ENCODE measurements at places on chromosomes 12 and 14.
A peak's percentile ranks its signal among the peaks of the same experiment; 100 is the strongest.

GRCh38 chr12:27493260-27493940 lies 30.6 kb upstream of the PPFIBP1 start:
- DNase-seq, result no peak
- no peaks in the 10 kb centered on the region for H3K4me1 ChIP-seq
- no peaks in the 10 kb centered on the region for H3K36me3 ChIP-seq

- no peaks in the 10 kb centered on the region for H3K27me3 ChIP-seq
- H3K27ac ChIP-seq, result peak overlapping the region; percentile 91
- DNase-seq, result no peak
- no peaks in the 10 kb centered on the region for H3K4me1 ChIP-seq
- H3K36me3 ChIP-seq, result peaks cover 4% of the 10 kb centered on the region
- peak overlapping the region; percentile 80 for H3K4me3 ChIP-seq
Measured at GRCh38 chr14:81170829-81171195, 49.9 kb downstream of the GTF2A1 start.

GRCh38 chr14:103095210-103095778 lies 769 bp downstream of the EXOC3L4 start:
- H3K27ac ChIP-seq, result no peak overlapping the region
- H3K4me1 ChIP-seq, result peaks cover 8% of the 10 kb centered on the region
- no peak for DNase-seq
- H3K36me3 ChIP-seq, result no peaks in the 10 kb centered on the region
- H3K4me3 ChIP-seq, result no peak overlapping the region
- peaks cover 8% of the 10 kb centered on the region for H3K27me3 ChIP-seq

DNA sequence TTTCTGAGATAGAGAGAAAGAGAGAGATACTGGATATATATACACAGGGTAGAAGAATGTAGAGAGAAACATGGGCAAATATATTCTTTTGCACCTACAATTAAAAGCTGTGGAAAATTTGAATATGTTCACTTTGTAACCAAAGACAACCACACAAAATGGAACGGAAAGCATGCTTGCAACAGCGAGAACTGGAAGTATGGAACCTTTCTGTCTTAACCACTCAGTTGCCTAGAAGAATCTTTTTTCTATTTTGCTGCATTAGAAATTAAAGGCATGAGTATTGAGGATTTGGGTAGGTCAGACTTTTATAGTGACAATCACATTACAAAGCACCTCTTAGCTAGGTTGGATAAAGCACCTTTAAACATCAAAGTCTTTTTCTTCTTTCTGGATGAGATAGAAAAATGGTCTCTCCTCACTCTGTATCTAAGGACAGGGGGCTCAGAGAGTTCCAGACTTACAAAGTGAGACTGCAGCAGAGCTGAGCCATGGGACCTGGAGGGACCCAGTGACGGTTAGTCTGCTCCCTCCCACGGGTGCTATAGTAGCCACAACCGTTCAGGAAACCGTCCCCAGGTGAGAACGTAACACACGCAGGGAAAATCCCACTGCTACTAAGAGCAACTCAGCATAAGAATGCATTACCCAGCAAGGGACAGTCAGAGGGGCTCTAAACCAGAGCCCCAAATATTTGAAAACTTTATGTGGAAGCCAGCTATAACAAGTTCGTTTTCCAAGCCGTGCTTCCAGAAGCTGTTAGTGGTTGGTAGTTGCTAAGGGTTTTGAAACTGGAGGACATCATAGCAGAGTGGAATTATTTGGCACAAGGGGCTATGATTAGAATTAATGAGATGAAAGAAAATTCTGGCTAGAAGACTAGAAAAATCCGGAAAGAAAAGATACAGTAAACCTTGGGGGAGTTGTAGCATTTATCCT lies 97.1 kb downstream of the DAD1 start:
- no peaks in the 10 kb centered on the region for H3K36me3 ChIP-seq
- H3K4me3 ChIP-seq, result no peak overlapping the region
- H3K27me3 ChIP-seq, result no peaks in the 10 kb centered on the region
- no peaks in the 10 kb centered on the region for H3K4me1 ChIP-seq

DNA sequence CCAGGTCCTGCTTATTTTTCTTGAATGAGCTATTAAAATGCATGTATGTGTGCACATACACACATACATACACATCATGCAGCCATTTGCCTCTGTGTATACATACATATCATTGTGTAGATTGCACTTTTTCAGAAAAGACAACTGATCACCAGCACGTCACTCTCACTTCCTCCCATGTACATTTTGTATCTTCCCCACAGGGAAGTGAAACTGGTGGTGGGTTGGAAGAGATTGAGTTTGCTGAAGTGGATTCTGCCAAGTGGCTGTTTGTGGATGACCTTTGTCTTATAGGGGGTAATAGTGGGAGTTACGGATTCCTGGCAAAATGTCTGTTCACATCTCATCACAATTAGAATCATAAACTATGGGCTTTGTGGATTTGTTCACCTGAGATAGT lies 448.6 kb downstream of the RAD51B start:
- peaks cover 14% of the 10 kb centered on the region for H3K4me1 ChIP-seq
- H3K36me3 ChIP-seq, result no peaks in the 10 kb centered on the region
- no peaks in the 10 kb centered on the region for H3K27me3 ChIP-seq
- no peak overlapping the region for H3K4me3 ChIP-seq
- no peak overlapping the region for H3K27ac ChIP-seq

DNA sequence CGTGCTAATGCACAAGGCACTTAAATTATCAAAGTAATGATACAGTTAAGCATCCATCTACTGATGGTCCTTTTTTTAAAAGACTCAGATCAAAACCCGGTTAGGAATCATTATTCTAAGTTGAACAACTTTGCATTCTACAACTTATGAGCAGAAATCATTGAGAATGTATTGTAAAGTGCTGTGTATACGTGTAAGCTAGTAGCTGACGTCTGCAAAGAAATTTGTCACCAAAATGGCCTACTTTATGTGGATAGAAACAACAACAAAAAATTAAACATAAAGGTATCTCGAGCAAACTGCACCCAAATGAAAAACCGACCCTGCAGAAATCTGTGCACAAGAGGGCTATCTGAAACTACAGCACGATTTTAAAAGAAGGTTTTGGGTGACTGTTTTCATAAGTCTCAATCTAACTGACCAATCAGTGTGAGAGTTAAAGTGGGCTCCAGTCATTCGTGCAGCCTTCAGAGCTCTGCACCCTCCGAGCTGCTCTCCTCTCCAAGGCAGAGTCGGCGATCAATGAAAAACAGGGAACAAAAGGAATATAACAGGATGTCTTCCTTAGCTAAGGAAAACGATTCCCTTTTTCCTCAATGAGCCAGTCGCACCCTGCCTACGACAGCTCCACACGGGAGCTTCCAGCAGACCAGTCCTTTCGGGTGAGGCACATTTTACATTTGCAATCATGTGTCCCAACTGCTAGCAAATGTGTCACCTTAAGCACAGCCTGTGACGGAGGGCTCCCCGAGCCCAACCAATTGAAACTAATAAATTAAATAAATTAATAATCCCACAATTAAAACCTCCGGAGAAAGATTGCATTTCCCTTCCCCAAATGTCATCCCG lies 200.7 kb upstream of the FOXN3 start:
- peak; percentile 66 for DNase-seq
- no peaks in the 10 kb centered on the region for H3K36me3 ChIP-seq
- peak overlapping the region; percentile 94 for H3K4me3 ChIP-seq
- peaks cover 35% of the 10 kb centered on the region for H3K27me3 ChIP-seq
- H3K4me1 ChIP-seq, result peaks cover 14% of the 10 kb centered on the region

DNA sequence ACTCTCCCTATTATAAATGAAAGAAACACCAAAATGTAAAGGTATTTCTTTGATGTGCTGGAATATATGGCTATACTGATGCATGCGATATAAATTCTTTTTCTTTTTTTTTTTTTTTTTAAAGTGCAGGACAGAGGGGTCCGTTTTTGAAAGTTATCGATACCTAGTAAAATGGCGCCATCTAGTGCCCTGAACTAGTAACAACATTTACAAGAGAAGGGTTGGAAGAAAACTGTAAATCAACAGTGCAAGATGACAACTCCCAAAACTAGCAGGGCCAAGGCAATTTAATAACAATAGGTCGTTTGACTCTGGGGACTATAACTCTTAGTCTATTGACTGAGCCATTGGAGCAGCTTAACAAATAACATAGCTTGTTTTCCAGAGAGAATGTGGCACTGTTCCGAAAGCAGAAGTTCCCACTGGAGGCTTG lies 137.7 kb downstream of the SPTSSA start:
- no peak overlapping the region for H3K27ac ChIP-seq
- DNase-seq, result peak; percentile 57
- peaks cover 2% of the 10 kb centered on the region for H3K4me1 ChIP-seq
- no peaks in the 10 kb centered on the region for H3K36me3 ChIP-seq
- peaks cover 7% of the 10 kb centered on the region for H3K27me3 ChIP-seq

DNA sequence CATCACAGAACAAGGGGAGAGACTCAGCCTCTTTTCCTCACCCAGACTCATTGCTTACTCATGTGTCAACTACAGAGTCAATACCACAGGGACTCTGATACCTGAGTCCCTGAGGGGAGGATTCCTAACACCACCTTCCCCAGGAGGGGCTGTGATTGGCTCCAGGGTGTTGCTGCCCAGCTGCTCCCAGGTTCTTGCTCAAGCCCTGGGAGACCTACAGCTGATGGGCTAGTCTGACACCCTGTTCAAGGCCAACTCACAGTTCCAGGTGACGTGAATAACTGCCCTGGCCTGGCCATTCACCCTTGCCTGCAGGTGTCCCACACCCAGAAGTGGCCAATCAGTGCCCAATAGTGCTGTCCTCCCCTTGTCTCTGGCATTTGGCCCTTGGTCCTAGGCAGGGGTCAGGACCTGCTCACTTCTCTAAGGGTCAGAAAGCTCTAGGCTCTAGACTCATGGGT lies 8.6 kb downstream of the SPRYD4 start:
- peaks cover 4% of the 10 kb centered on the region for H3K4me1 ChIP-seq
- peak; percentile 89 for DNase-seq
- H3K4me3 ChIP-seq, result no peak overlapping the region
- H3K36me3 ChIP-seq, result no peaks in the 10 kb centered on the region
- H3K27me3 ChIP-seq, result no peaks in the 10 kb centered on the region

DNA sequence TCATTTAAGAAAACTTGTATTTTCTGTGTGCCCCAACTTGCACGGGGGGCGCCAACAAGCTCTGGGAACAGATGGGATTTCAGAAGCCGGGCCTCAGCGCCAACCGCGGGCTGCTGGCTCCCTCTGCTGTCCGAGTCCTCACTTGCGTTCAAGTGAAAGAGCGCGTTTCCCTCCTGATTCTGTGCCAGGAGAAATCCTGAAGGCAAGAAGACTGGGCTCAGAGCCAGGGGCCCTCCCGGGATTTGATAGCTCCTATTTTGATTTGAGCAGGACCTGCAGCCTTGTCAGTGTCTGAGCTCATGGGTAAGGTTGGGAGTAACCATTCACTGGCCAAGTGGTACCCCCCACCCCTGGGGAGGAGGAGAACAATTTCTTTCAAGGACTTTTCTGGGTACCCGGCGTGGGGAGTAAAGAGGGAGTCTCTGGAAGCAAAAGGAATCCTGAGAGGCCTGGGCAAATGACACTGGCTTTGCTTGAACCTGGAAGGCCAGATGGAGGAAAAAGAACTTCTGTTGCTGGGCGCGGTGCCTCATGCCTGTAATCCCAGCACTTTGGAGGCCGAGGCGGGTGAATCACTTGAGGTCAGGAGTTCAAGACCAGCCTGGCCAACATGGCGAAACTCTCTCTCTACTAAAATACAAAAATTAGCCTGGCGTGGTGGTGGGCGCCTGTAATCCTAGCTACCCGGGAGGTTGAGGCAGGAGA lies 179.0 kb upstream of the RGS6 start:
- H3K4me1 ChIP-seq, result no peaks in the 10 kb centered on the region
- H3K4me3 ChIP-seq, result no peak overlapping the region
- H3K27me3 ChIP-seq, result no peaks in the 10 kb centered on the region

DNA sequence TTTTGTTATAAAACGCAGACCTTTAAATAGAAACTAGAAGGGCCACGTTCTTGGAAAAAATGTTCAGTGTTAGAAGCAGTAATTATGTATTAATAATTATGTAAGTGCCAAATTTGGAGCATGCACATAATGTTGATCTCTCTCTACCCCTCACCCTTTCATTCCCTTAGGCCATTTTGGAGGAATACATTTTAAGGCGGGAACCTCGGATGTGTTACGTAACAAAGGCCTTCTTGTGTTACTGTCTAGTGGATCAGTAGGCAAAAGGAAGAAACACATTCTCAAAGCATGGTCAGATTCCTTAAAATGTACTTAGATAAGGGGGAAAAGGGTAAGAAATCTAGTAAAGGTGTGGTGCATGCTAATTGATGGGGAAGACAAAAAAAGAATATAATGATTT lies 52.7 kb downstream of the RASSF3 start:
- H3K4me1 ChIP-seq, result peaks cover 23% of the 10 kb centered on the region
- no peak overlapping the region for H3K4me3 ChIP-seq
- no peak for DNase-seq
- peaks cover 3% of the 10 kb centered on the region for H3K27me3 ChIP-seq

DNA sequence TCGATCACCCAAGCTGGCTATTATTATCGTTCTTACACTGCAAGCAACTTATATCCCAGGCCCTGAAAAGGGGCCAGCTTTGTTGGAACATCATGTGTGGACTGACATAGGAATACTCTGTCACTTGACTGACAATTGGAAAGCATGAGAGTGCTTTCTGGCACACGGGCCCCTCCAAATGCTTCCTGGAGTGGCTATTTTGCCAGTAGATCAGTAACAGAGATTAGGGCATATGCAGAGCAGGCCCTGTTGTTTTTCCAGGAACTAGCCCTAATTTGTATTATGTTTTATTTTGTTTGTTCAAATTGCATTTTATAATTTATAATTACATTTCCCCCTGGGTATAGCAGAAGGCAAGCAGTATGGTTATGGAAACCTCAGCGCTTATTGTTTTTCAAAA lies 170.1 kb upstream of the FRMD6 start:
- no peaks in the 10 kb centered on the region for H3K36me3 ChIP-seq
- H3K27me3 ChIP-seq, result no peaks in the 10 kb centered on the region
- peaks cover 3% of the 10 kb centered on the region for H3K4me1 ChIP-seq
- no peak overlapping the region for H3K4me3 ChIP-seq
- DNase-seq, result no peak
- no peak overlapping the region for H3K27ac ChIP-seq

GRCh38 chr14:92386637-92387036 lies 63.7 kb downstream of the SLC24A4 start:
- H3K27me3 ChIP-seq, result no peaks in the 10 kb centered on the region
- no peak for DNase-seq
- no peaks in the 10 kb centered on the region for H3K4me1 ChIP-seq
- H3K36me3 ChIP-seq, result no peaks in the 10 kb centered on the region
- no peak overlapping the region for H3K4me3 ChIP-seq
- no peak overlapping the region for H3K27ac ChIP-seq
